ENCODE measurements at places on chromosomes 3 and 15.
A peak's percentile ranks its signal among the peaks of the same experiment; 100 is the strongest.

- DNase-seq = no peak
These were observed 83.5 kb upstream of the PLCL2 start for GRCh38 chr3:16801223-16801622.

DNA sequence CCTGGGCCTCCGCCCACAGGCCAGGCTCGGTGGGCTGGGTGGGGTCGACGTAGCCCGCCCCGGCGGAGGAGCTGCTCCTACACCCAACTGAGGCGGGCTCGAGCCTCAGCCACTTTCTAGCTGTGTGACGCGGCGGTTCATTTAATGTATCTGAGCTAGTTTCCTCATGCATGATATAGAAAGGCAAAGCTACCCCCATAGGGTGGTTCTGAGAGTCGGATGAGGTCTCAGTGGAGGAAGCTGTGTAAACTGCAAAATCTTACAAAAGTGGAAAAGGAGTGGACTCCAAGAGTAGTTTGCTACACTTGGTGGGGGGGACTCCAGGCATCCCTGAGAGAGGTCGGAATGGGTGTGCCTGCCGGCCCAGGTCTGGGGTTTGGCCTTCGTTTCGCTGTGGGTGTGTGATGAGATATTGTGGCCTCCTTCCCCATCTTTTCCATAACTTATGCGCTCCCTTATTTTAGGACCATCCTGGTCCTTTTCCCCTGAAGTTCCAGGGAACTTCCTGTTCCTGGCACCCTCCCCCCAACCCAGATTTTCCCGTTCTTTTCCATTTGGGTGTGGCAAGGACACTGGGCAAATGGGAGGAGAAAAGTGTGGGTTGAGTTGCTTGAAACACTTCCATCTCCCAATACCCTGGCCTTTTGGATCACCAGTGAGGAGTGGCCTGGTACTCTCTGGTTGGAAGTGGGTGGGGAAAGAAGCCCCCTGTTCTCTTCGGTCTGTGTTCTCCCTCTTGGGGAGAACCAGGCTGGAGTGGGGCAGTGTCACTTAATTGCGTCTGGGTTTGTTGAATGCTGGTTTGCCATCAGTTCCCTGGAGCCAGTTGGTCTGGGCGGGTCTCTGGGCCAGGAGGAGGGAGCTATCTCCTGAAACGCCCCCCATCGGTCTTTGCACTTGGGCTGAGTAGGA, 1.1 kb downstream of the PDIA5 start:
- DNase-seq = peak; percentile 5

DNA sequence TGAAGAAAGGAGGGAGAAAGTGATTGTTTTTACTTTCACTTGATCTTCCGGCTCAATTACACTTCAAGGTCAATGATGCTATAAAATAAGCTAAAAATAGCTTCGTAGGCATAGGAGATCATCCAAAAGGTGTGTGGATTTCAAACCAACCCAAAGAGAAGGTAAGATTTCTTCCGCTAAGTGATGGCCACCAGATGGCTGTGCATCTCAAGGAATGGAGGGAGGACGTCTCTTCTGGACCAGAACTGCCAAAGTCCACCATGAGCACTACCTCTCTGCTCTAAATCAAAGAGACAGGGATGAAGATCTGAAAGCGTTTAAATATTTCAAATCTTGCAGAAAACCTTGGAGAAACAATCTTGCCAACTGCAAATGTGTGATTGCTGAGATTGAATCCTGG, 199.1 kb upstream of the ZPLD1 start:
- DNase-seq = no peak

- no peak for DNase-seq
These were observed 6.8 kb downstream of the PLA2G4F start for GRCh38 chr15:42149493-42150218.

- DNase-seq = peak; percentile 19
These were observed 769 bp downstream of the C2CD4A start for GRCh38 chr15:62067448-62068044.

DNA sequence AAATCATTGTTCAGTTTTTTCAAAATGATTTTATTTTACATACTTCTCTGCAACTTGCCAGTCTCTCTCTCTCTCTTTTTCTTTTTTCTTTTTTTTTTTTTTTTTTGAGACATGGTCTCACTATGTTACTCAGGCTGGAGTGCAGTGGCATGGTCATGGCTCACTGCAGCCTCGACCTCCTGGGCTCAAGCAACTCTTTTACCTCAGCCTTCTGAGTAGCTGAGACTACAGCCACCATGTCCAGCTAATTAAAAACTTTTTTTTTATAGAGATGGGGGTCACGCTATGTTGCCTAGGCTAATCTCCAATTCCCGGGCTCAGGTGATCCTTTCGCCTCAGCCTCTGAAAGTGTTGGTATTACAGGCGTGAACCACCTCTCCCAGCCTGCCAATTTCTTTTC, 12.1 kb upstream of the ARID3B start:
- DNase-seq = no peak

GRCh38 chr3:32592696-32593353, 22.2 kb upstream of the DYNC1LI1 start:
- DNase-seq = no peak

DNA sequence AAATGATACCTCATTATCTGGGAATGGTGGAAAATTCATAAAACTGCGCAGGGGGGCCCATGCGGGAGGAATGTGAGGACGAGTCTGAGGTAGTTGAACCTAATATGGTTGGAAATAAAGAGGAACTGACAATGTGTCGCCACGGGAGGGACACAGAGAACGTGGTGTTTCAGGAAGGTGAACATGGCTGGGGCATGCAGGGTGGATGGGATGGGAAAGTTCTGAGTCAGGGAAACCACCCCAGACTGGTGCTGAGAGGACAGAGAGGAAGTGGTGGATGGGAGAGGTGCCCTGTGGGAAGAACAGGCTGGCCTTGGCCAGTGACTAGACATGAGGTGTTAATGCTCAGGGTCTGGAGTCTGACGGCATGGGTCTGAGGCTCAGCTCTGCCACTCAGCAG, 137.1 kb upstream of the WNT5A start:
- no peak for DNase-seq

GRCh38 chr15:85312929-85313331, 67.5 kb upstream of the AKAP13 start:
- no peak for DNase-seq

DNA sequence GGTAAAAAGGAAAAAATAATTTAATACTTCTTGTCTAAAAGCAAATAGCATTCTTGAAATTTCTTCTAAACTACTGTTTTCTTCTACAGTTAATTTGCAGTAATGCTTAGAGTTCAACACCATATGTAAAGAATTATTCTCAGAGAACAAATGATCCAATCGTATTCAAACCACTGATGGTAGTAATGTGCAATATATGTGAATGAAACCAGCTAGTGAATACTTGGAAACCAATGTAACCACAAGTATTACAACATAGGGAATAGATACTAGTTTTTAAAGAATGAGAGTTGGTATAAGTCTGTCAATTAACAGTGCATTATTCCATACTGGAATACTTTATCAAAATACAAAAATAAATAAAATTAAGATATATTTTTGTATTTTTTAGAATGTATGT, 850.0 kb downstream of the DIPK2A start:
- no peak for DNase-seq

DNA sequence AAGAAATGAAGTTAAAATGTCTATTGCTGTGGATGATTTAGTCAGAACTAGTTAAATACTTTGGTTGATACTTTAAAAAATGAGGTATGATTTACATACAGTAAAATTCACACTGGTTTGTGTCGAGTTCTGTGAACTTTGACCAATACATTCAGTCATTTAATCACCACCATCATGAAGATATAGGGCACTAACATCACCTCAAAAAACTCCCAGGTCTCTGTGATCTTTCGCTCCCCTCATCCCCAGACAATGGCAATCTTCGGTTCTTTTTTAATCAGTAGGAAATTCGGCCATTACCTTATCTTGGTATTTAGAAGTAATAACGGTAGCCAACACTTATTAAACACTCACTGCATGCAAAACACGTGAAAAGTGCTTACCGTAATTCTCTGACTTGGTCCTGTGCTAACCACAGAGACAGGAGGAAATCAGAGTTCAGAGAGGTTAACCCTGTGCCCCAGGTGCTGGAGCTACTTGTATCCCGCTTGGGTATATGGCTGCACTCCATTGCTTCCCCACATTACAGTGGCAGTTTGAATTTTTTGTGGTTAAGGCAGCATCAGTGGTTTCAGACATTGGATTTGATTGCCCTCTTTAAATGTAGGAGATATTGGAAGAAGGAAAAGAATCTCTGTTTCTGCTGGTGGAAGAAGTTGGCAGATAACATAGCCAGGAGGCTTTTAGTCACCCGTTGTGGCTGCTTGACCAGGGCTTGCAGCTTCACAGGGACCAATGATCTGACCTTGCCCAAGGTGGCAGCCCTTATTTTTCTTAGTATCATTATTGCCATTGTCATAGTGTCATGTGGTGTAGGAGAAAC, 4.2 kb downstream of the PLCL2 start:
- no peak for DNase-seq

DNA sequence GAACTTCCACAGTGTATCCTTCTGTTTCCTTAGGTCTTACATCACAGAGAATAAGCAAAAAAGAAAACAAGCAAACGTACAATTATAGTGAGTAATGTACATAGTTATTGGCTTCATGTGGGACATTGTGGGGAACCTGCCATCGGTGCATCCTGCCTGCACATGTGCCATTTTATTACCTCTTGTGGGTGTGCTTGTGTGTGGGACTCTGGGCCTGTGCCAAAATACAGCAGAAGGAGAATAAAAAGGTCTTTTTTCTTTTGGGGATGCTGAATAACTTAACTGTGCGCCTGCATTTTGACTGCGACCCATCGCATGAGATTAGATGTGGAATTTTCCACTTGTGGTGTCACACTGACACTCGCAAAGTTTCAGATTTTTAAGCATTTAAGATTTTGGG, 169.6 kb upstream of the DCBLD2 start:
- DNase-seq = no peak

DNA sequence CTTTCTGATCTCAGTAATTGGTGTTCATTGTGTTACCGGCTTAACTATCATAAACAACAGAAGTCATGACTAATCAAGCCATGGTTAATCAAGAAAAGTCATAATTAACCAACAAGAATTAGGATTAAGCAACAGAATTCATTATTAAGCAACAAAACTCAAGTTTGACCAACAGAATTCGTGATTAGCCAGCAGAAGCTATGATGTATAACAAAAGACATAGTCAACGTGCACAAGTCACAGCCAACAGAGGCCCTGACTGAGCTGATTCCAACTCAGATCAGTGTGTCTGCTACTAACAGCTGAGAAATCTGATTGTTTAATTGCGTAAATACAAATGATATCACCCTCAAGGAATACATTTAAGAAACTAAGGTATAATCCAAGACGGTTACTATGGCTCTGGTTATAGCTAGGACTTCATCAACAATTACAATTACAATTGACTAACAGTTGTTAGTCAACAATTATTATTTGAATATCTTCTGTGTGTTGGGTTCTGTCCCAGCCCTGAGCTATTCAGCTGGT, 67.7 kb downstream of the RARB start:
- no peak for DNase-seq

DNA sequence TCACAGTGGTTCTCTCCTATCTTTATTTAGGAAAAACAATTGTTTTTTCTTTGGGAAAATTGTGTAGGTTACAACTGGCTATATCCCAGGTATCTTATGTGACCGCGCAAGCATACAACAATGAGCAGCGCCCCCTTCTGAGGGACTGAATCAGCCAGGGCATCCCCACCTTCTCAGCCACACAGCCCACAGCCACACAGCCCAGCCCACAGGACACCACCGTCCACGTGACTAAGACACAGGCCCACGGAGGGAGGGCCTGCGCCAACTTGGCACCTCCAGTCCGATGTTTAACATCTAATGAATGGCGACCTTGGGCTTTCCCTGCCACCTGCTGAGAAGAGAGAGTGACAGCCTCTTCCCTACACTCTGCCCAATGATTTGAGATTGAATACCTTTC, 68.1 kb downstream of the ATP10A start:
- DNase-seq = no peak

GRCh38 chr3:11370191-11370590, 98.0 kb downstream of the ATG7 start:
- DNase-seq = no peak

DNA sequence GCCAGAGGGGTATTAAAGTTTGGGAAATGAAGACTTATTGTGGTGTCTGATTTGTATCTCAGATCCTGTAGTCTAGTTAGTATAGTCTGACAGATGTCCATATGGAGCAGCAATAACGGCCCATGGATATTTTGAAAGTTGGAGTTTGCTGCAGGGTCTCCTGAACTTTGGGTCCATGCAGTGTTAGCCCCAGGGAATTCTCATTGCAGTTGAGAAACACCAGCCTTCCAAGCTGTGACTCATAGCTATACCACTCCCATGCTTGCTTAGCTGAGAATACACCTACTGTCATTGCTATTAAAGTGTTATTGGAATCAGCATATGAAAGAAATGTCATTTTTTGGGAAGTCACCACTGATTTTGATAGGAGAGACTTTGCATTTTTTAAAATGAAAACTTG, 29.2 kb downstream of the TMOD2 start:
- DNase-seq = no peak

DNA sequence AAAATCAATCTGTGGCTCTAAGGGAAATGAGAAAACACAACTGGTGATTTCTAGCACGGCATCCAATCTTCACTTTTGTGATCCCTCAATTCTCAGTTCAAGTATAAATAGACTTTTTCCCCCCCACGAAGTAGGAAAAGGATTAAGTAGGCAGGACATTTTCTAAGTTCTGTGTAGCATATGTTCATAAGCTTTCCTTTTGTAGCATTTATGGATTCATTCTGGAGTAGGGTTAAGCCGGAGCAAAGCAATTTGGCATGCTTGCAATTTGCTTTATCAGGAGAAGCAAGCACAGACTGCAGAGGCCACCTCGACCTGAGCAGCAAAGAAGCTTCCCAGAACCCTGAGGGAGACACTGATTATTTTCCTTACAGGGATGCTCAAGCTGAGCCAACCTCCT, 66.3 kb downstream of the FHIT start:
- no peak for DNase-seq

GRCh38 chr3:65576966-65577365, 461.8 kb downstream of the MAGI1 start:
- no peak for DNase-seq

DNA sequence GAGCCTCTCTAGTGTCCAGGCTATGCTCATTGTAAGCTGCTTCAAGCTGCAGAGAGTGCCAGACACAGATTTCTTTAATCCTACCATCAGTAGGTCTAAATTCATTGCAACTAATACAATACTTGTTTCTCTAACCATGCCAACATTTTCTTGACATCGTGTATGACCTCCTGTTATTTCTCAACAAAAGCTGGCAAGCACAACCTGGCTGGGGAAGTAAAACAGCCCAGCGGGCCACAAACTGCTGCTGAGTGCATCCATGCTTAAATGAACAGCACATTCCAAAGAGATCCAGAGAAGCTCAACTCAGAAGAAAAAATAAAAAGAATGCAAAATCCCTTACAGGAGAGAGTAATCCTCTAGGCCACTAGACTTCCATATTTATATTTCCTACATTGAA, 36.5 kb downstream of the GMNC start:
- DNase-seq = no peak
